ENCODE measurements at places on chromosomes 12 and 14.
A peak's percentile ranks its signal among the peaks of the same experiment; 100 is the strongest.

DNA sequence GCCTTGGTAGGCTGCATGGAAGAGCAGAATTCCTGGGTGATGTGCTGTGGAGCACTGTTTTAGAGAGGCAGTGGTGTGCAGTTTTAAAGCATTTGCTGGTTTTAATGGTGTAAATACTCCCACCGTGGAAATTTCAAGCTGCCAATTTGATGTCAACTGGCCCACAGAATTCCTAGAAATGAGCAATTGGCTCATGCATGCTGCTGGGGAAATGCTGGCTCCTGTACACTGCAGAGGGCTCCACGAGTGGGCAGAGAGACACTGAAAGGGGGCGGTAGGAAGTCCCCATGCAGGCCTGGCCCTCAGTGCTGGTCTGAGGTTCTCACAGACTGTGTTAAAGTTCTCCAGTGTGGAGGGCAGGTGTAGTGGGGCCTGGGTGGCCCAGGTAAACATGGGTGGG, 99.4 kb upstream of the NTF3 start:
- no peak for DNase-seq

- DNase-seq: no peak
Measured at GRCh38 chr12:79452906-79453305, 237.9 kb downstream of the PAWR start.

DNA sequence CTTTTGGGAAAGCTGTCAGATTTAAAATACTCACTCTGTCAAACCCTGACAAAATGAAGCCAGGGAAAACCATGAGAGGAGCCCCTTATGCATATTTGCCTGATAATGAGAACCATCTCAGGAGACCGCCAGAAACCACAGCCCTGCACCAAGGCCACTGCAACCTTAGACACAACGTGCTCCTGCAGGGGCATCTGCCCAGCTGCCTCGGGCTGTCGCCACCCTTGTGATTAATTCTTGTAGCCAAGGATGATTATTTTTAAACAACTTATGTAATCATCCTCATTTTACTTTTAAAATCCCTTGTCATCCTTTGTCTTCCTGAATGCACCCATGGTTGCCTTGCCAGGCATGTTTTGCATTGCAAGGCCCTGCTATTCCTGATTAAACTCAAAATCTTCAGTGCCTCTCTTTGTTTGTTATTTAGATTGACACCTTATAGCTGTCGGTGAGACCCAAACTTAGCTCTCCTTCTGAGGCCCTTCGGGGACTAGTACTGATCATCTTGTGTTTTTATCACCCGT, 766.4 kb upstream of the TMEM132C start:
- DNase-seq: no peak

DNA sequence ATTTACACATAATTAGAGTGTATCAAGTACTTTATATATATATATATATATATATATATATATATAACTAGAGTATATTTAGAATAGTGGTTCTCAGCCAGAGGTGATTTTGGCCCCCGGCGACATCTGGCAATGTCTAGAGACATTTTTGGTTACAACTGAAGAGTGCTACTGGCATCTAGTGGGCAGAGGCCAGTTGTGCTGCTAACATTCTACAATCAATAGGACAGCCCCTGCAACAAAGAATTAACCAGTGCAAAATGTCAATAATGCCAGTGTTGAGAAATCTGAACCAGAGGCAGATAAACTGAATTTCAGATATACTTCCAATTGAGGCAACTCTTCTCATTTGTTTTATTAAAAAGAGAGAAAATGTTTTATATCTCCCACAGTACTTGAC, 8.9 kb downstream of the GTF2A1 start:
- DNase-seq: peak; percentile 85

DNA sequence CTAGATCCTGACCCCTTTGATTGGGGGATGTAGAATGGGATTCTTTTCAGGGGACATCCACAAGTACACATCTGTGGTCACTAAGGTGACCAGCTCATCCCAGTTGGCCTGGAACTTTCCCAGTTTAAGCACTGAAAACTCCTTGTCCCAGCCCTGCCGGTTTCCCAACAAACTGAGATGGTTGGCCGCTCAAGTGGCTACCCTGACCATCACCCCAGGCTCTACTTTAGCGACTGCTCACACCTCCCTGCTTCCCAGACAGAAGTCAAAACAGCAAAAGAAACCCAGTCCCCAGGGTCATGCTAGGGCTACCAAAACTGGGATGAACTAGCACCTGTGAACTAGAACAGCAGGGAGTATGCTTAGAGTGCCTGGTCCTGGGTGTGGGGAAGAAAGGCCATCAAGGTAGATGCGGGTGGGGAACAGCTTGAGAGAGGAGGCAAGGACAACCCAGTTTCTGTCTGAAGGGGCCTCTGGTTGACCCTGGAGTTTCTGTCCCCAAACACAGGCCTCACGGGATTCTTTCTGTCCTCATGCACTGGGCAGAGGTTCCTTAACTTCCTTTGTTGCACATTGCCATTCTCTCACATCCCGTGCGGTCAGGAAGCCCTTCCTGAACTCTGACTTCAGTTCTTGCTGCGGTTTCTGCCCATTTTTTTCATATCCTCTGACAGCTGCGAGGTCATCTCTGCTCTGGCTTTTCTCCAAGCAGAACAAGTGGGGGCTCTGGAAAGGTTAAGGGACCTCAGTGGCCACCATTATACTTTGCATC, 1.6 kb downstream of the LTB4R start:
- DNase-seq: peak; percentile 92

DNA sequence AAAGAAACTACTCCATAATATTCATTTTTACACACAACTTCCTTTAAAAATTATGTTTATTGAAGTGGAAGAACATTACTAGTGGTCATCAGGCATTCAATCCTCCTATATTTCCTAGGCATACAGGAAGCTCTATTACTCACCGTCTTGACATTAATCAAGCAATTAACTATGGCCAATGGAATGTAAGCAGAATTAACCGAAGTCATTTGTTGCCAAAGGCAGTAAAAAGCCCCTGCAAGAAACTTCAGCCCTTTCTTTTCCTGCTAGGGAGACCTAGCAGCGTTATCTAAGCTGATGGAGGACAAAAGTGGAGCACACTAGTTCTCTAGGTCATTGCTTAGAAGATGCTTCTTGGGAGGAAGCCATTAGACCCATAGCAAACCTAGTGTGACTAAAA, 399.6 kb downstream of the KCNH5 start:
- DNase-seq: no peak

GRCh38 chr12:32257695-32258496, 141.5 kb upstream of the FGD4 start:
- DNase-seq: peak; percentile 27

- DNase-seq: no peak
Measured at GRCh38 chr12:131194166-131194565, 240.5 kb downstream of the ADGRD1 start.

GRCh38 chr12:102528111-102528510, 47.7 kb upstream of the IGF1 start:
- DNase-seq: no peak

- no peak for DNase-seq
Measured at GRCh38 chr12:88298761-88299242, 156.7 kb downstream of the TMTC3 start.

DNA sequence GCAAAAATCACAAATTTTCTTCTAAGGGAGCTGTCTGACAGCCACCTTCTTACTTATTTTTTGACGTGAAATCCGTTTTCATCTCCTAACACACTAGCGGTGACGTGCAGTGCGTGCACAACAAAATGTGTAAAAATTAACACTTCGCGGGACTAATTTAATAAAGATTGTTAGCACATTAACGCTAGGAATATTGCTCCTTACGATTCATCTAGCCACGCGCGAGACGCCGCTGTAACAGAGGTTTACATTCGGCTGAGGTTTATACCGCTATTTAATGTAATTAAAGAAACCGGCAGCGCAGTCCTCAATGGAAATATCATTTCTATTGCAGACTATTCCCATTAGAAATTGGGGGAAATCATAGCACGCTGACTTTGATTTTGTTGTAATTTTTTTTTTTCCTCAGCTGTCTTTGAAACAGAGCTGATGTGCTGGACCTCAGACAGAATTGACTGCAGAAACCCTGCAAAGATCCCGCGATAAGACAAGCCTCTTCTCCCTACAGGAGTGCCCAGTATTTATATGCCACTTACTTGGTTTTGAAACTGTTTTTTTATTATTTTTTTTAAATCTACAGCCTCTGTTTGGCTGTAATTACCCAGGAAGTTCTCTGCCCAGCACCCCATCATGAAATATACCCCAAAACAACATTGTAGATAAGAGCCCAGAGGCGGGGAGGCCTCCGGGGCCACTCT, 31.2 kb downstream of the BCL11B start:
- DNase-seq: no peak

Measured in common myeloid progenitor, CD34-positive (primary cell).